Naive B cell (primary cell): ENCODE measurements at places on chromosomes 13 and 19.
A peak's percentile ranks its signal among the peaks of the same experiment; 100 is the strongest.

GRCh38 chr19:38718747-38719543 lies 25.3 kb downstream of the CAPN12 start:
- DNase-seq, result no peak

- no peak for DNase-seq
Measured at GRCh38 chr19:29515233-29515619, 10.6 kb upstream of the VSTM2B start.

DNA sequence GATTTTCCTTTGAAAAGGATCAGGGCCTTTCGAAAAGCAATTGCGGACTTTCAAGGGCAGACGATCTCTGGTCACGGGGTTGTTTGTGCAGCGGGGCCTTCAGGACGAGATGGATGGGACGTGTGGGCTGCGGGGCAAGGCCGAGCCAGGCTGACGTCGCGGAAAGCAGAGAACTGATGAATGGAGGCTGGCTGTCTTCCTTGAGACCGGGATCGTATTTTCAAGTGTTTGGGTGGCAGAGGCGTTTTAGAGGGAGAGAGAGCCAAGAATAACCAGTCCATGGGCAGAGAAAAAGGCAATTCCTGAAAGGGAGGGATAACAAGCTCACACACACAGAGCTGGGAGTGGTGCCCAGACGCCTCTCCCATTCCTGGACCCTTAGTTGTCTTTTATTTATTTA lies 138.9 kb upstream of the USP29 start:
- no peak for DNase-seq

DNA sequence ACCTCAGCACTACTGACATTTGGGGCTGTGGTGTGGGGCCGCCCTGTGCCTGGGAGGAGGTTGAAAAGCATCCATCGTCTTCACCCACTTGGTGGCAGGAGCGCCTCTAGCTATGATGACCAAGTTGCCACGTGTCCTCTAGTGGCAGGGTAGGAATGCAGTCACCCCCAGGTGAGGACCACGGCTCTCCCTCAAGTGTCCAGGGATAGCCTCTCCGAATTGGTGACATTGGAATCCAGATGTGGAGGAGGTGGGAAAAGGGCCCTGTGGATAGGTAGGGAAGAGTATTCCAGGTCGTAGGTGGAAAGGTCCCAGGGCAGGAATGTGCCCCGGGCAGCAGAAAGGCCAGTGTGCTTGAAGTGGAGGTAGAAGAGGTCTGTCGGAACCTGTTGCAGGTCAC lies 37.6 kb downstream of the ARHGEF18 start:
- no peak for DNase-seq

DNA sequence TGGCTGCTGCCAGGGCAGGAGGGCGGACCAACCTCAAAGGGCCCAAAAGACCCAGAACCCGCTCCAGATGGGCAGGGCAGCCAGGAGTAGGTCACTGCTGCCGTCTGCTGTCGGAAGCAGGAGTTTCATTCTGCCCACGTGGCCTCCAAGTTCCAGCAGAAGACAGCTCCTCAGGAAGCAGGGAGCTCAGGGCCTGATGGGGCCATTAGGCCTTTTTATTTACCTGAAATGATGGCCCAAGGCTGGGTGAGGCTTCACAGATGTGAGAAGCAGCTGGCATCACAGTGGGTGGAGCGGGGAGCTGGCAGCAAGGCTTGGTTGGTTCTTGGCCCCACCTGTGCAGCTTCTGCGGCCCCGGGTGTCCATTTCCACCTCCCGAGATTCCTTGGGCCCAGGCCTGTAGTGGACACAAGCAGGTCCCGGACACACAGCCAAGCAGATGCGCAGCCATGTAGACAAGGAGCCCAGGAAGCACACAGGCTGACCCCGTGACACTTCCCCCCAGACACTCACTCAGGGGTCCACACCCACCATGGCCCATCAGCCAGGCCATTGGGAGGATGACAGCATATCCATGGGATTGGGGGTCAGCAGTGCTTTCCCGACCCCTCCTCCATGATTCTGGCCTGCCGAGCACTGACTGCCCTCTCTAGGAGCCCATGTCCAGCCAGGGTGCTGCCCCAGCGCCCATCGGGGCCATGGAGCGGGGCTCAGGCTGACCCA lies 26.4 kb downstream of the C13orf46 start:
- DNase-seq, result no peak

GRCh38 chr19:2391118-2391725 lies 31.2 kb downstream of the TMPRSS9 start:
- DNase-seq, result peak; percentile 53

DNA sequence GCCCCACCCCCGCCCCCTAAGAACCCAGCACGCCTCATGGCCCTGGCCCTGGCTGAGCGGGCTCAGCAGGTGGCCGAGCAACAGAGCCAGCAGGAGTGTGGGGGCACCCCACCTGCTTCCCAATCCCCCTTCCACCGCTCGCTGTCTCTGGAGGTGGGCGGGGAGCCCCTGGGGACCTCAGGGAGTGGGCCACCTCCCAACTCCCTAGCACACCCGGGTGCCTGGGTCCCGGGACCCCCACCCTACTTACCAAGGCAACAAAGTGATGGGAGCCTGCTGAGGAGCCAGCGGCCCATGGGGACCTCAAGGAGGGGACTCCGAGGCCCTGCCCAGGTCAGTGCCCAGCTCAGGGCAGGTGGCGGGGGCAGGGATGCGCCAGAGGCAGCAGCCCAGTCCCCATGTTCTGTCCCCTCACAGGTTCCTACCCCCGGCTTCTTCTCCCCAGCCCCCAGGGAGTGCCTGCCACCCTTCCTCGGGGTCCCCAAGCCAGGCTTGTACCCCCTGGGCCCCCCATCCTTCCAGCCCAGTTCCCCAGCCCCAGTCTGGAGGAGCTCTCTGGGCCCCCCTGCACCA lies 11.9 kb downstream of the ARHGAP33 start:
- DNase-seq, result no peak

- DNase-seq, result no peak
Measured at GRCh38 chr13:94902722-94903407, 190.5 kb upstream of the SOX21 start.

GRCh38 chr13:109803825-109804224 lies 17.4 kb upstream of the IRS2 start:
- no peak for DNase-seq

GRCh38 chr13:28478127-28478526 lies 16.8 kb downstream of the FLT1 start:
- DNase-seq, result no peak

GRCh38 chr13:39760521-39760920 lies 105.1 kb downstream of the COG6 start:
- DNase-seq, result no peak

DNA sequence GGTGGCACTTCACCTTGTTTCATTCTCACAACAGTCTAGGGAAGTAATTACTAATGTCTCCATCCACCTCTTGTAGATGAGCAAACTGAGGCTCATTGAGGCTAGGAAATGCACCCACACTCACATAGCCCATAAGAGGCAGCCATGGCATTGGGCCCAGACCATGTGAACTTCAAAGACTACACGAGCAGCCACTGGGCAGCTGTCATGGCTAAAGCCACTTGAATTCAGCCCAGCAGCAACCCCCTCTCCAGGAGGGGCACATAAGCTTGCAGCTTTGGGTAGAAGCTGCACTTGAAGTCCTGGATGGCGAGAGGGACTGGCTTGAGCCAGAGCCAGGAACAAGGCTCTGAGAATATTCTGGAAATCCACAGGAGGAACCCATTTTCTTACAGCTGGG lies 13.4 kb downstream of the ALOX5AP start:
- DNase-seq, result no peak

GRCh38 chr19:311813-312261 lies 20.6 kb upstream of the PLPP2 start:
- no peak for DNase-seq

DNA sequence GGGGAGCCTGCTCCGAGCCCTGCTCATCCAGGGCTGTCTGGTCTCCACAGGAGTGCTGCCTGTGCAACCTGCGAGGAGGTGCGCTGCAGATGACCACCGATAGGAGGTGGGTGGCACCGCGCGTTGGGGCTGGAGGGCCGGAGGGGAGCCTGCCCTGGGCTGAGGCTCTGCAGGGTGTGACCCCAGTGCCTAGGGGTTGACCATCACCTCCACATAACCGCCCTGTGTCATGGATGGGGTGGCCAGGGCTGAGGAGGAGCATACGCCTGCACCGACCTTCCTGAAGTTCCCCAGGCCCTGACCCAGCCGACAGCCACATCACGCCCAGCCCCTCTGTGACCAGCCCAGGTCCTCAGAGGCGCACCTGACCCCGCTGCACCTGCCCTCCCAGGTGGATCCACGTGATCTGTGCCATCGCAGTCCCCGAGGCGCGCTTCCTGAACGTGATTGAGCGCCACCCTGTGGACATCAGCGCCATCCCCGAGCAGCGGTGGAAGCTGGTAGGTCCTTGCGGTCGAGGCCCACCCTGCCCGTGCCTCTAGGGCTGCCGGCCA lies 168.7 kb downstream of the KDM4B start:
- DNase-seq, result no peak

GRCh38 chr13:31286930-31287329 lies 87.2 kb downstream of the B3GLCT start:
- DNase-seq, result no peak

DNA sequence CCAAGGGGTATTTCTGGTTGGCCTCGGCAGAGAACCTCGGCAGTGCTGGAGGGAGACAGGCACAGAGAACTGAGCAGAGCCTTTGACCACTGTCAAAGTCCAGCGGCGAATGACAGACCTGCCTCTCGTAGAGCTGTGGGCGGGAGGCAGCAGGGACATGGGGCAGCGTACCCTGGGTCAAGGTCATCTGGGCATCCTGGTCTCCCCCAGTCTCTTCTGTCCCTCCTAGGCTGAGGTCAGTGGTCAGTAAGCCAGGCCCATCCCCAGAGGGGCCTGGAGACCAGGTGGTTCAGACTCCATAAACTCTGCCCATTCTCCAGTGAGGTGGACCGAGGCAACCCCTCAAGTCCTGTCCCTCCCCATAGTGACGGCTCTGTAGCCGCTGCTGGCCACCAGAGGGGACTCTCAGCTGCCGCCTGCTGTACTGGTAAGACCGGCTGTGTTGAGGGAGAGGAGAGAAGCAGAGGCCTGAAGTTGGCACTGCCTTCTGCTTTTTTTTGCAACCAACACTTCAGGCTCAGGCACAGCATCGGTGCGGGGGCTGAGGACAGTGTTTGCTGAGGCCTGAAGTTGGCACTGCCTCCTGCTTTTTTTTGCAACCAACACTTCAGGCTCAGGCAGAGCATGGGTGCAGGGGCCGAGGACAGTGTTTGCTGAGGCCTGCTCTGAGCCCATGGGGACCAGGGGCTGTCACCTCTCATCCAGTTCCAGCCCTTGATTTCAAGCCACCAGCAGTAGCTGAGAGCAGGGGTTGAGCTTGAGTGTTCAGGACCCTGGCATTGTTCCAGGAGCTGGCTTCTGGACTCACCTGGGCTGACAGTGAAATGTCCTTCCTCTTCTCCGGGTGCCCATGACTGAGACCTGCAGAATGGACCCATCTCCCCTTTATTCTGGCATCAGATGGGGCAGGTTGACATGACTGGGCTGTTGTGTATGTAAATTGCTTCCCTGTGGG lies at the start of gene PGLYRP2:
TSS of gene PGLYRP2 (minus strand) at position 111 of the 955 bp plus-strand sequence. CDS start 130 bp downstream, outside the sequence.
- no peak for DNase-seq

- no peak for DNase-seq
Measured at GRCh38 chr19:46461537-46461936, 9.8 kb downstream of the PNMA8A start.

DNA sequence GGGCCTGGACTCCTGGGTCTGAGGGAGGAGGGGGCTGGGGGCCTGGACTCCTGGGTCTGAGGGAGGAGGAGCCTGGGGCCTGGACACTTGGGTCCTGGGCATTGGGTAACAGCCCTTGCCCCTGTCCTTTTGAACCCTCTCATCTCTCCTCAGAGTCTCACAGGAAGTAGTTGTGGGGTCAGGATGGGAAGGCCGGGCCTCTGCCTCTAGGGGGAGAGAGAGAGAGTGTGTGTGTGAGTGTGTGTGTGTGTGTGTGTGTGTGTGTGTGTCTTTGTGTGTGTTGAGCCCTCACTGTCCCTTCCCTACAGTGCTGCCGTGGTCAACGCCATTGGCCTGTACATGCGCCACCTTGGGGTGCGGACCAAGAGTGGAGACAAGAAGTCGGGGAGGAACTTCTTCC lies 10.9 kb downstream of the ARHGEF1 start:
- DNase-seq, result no peak

- no peak for DNase-seq
Measured at GRCh38 chr13:67258482-67258881, 28.3 kb upstream of the PCDH9 start.

DNA sequence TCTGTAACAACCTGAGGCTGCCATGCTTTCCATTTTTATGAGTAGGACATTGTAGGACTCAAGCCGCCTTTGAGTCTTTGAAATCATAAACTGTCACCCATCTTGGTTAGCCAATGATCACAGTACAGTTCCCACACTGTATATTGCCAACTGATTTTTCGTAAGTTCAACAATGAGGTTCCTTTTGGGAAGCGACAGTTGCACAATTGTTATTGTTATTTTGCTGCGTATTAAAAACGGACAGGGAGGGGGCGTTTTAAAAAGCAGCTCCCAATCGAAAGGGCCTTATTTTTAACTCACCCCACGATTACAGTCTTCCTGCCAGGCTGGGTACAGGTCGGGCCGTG lies 601 bp downstream of the SLC46A3 start:
- DNase-seq, result no peak

- DNase-seq, result no peak
Measured at GRCh38 chr19:19004144-19004543, 29.2 kb downstream of the SUGP2 start.

- peak; percentile 16 for DNase-seq
Measured at GRCh38 chr19:28468701-28469459, 744.1 kb downstream of the UQCRFS1 start.

DNA sequence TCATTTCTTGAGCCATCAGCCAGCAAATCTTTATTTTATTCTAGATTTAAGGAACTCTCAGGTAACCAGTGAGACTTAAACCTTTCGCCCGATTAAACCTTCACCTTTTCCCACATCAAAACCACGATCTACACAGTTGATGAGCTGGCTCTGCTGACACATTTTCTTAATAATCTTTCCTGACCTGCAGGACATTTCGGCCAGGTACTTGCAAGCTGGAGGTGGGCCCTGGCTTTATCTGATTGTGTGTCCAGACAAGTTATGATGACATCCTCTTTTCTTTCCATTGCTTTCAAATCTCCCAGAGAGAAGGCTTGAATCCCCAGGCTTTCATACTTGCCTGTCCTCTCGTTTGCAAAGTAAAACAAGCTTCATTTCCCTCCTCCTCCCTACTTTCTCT lies 144.2 kb downstream of the EFNB2 start:
- no peak for DNase-seq

DNA sequence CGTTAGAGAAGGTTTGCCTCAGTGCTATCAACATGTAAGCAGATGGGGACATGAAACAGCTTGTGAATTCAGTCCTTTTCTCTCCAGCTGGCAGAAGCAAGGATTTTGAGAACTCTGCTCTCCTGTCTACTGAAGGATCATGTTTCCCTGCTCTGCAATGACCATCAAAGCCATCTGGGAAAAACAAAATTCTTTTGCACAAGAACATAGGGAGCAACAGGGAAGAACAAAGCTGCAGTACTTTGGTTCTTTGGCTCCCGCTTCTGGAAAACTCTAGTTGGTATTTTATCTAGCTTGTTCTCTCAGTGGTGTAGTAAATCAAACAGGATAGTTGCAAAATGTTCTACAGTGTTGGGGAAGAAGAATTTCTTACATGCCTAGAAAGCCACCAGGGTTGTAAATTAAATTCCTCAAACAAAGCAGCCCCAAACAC lies 270.4 kb downstream of the ENOX1 start:
- DNase-seq, result no peak

GRCh38 chr13:50970956-50971355 lies 61.4 kb downstream of the RNASEH2B start:
- DNase-seq, result no peak
